ENCODE measurements at places on chromosomes 16 and 17.

DNA sequence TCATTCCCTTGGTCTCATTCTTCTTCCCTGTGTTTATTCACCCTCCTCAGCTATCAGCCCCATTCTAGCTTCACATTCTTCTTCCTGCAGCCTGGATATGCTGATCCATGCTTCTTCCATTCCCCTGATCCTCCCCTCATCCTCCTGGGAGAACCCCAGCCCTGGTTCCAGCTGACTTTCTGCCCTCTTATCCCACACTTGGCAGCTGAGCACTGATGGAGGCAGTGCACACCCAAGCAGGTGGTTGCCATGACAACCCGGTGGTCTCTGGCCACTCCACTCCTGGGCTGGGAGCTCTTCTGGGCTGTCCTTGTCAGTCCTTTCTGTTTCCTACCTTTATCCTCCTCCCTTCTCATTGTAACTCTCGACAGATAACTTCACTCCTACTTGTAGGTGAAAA, 16.7 kb upstream of the TUBG2 start:
- DNase-seq: no peak

DNA sequence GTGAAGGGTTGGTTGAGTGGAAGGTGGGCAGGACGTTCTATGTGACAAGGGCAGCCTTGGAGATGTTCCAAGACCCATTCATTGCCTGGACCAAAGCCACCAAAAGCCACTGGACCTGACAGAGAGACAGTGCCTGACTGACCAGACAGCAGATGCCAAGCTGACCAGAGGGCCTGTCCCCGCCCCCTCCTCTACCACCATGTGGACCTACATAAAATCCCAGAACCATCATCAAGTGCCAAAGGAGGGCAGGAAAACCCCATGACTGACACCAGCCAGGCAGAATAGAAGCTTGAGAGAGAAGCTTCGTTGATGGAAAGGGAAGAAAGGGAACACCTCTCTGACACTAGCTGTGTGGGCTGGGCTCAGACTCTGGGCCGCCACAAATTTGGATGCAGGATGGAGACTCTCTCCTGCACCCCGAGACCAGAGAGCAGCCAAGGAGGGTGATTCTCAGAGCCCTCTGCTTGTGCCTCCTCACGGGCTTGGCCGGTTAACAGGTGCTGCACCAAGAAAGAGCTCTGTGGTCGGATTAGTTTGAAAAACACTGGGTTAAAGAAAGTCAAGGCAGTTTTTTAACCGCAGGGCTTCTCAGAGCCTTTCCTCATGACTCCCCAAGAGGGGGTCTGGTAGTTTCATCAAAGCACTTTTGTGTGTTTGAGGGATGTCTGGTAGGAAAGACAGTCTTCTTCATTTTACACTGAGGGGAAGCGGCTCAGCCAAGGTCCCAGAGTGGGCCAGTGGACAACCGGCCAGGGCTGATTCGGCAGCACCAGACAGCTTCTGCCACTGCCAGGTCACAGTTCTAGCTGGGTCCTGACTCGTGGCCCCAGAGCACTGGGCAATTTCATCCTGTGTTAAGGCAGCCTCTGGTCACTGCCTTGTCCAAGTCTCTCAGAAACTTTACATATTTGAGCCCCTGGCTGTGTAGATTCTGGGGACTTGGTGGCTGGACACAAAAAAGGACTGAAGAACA, 1.7 kb downstream of the TNFRSF13B start:
- DNase-seq: no peak

GRCh38 chr17:56785997-56786680, 47.6 kb downstream of the C17orf67 start:
- no peak for DNase-seq

GRCh38 chr16:21276090-21276489, 2.0 kb downstream of the CRYM start:
- no peak for DNase-seq

- DNase-seq: no peak
These were observed 15.9 kb downstream of the GRB7 start for GRCh38 chr17:39753514-39754160.

- DNase-seq: no peak
These were observed 105.1 kb upstream of the TOX3 start for GRCh38 chr16:52652033-52652432.

DNA sequence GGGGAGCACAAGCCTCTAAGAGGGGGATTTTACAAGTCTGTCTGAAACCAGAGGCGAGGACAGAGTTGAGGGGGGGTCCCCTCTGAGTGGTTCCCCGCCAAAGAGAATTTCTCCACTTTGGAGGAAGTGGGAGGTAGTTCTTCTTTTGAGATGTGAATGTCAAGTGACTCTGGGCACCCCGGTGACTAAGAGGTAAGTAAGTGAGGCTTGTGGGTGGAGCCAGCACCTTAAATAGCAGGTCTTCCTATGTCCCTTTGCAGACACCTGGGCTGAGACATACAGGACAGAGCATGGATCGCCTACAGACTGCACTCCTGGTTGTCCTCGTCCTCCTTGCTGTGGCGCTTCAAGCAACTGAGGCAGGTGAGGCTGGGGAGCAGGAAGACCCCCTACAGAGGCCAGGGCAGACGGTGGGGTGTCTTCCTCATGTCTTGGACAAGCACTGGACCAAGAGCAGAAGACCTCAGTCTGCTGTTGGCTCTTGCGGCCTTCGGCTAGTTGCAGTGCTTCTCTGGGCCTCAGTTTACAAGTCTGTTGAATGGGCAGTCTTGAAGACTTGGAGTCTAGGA, at the start of gene CCL22:
TSS of gene CCL22 (plus strand) at position 257 of the 569 bp plus-strand sequence. CDS start at position 291, 34 bp downstream.
- no peak for DNase-seq

GRCh38 chr17:70834039-70834438, 664.7 kb downstream of the KCNJ2 start:
- DNase-seq: no peak

DNA sequence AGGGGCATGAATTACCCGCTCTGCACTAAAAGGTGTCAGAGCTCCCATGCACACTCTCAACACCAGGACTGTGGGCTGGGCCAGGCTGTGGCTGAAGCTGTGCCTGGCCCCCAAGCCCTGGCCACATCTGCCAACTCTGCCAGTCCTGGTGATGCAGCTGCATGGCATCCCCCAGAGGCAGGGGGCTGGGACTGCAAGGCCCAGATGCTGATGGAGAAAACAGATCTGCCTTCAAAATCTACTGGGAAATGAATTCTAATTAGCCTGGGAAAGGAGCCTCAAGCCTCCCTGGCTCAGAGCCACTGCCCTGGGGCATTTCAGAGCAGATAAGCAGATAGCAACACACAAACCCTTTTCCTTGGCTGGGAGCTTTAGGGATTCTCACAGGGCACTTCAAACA, 3.4 kb downstream of the CHST6 start:
- DNase-seq: peak; percentile 74

GRCh38 chr16:7550096-7550495, 217.5 kb downstream of the RBFOX1 start:
- no peak for DNase-seq

- no peak for DNase-seq
These were observed 250.2 kb downstream of the GRIN2A start for GRCh38 chr16:9932000-9932399.

DNA sequence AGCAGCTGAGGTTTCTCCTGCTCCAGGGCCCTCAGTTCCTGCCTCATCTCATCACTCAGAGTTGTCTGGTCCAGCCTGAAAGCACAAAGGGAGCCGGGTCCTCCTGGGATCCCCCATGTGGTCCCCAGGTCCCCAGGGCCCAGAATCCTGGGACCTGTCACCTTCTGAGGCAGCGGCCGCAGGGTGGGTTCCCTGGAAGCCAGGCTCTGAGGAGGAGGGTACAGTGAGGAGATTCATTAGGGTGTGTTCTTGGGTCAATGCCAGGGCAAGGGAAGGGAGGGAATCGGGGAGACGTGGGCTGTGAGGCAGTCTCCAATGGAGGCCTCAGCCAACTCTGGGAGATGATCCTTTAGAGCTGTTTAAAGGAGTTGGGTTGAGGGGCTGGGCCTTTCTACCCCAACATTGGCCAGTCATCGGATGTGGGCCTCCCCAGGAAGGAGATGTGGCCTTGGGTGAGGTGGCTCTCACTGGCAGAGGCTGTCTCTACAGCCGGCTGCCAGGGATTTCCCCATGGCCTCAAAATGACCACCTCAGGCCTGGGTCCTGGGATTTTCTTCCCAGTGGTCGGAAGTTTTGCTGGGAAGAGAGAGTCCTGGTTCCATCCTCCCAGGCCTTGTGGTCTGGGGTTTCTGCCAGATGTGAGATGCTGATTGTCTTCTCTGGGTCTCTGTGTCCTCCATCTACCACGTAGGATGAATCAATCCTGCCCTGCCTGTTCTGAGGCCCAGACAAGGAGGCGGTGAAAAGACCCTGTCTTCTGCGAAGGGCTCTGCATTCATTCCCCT, 47.3 kb downstream of the NLRP1 start:
- DNase-seq: no peak

DNA sequence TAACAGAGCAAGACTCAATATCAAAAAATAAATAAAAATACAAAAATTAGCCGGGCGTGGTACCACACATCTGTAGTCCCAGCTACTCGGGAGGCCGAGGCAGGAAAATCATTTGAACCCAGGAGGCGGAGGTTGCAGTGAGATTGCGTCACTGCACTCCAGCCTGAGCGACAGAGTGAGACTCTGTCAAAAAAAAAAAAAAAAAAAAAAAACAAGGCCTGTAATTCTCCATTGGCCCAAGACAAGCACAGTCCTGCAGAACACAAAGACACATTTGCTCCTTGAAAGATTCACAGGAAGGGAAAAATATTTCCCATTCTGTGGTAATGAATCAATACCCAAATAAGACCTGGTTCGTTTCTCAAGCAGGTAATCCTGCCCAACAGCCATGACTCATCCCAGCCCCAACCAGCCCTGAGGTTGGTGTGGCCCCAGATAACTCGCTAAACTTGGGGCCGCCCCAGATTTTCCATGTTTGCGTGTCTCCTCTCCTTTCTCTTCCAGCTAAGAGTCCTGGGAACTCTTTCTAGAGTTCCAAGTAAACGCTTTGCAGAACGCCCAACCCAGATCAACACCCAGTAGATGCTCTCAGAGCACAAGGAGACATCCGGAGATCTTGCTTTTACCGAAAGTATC, 40.3 kb upstream of the SNN start:
- DNase-seq: no peak
